ENCODE measurements at places on chromosomes 4 and X.

GRCh38 chr4:185657699-185658098 lies 122.4 kb upstream of the PDLIM3 start:
- no peak for DNase-seq

DNA sequence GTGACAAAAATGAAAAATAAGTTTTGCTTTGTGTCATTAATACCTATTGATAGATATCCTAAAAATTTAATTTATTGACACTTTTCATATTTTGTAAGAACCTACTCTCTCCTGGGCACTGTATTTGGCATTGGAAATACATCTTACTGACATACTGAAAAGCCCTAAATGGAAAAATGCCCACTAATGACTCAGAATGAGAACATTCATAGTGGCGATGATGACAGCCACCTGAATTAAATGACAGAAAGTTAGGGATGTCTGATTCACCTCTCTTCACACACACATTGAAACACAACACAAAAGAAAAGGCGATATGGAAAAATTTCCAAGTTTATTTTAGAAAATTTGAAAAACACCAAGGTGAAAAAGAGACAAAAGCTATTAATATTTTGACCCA lies 992.3 kb downstream of the STPG2 start:
- DNase-seq: no peak

DNA sequence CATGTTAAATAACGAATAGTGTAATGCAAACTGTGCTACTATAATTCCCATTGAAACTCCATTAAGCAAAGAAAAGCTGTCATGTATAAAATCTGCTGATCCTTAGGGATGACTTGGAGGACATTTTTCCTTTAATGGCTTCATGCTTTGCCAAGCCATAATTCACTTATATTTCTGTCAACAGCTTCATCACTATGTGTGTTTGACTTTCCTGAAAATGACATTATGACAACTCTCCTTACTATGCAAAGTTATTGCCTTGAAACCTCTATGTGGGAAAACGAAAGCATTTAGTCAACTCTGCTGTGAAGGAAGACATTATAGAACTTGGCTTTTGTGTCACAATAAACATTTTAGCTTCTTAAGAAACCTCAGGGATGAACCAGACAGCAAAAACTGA lies 210.5 kb downstream of the GRXCR1 start:
- no peak for DNase-seq

GRCh38 chr4:65019775-65020174 lies 610.5 kb upstream of the TECRL start:
- DNase-seq: no peak

GRCh38 chr4:153210727-153211126 lies 6.5 kb downstream of the TRIM2 start:
- DNase-seq: no peak

DNA sequence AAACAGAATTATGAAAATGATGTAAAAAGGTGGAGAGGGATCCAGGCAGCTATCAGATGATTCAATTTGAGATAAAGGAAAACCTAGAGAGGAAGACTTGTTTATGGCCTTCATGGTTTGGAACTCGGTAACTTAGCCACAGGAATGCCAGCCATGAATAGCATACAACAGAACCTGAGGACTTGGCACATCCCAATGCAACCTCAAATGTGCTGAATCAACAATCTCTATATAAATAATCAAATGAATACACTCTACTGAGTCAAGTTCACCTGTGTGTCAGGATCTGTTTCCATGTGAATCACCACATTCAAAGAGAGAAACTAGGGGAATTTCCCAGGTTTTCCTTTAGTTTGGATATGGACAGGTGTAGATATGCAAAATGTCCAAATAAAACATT lies 86.9 kb downstream of the MBNL3 start:
- peak; percentile 27 for DNase-seq

DNA sequence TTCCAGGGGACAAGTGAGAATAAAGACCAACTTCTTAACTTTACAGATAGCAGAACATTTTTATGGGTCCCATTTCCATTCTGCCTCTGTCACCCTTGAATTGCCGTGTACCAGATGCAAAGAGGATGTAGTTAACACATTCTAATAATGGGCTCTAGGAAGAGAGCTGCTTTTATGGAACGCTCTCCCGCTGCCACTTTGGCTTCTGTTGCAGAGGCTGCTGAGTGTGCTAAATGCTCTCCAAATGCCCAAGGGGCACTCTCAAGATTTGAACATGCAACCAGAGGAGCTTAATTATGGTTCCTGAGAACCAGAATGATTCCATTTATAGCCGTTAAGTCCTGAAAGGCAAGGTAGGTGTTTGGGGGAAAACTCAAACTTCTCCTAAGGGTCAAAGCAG lies 28.1 kb upstream of the GPC3 start:
- DNase-seq: no peak

DNA sequence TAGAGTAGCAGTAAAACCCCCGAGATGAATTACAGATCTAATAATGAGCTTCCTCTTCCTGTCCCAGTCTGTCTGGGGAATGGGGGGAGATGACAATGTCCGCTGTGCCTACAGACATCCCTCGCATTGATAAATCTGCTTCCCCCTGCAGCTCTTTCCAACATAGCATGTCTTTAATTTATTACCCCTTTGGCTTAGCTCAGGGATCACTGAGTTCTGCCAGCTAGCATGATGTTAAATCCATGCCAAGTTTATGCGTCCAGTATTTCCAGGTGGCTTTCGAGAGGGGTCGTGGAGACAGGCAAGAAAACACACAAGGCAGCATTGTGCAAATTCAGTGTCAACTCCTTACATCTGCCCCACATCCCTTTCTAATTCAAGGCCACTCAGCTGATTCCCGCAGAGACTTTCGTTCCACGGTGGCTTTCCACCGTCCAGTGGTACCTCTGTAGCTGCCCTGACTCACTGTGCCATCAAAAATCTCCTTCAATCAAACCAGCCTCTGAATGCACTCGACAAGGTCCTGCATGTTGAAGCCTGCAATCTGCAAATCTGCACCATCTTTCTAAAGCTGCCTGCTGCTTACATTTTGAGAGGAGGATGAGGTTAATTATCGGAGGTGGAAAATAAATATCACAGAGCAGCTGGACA lies 75.1 kb downstream of the MXRA5 start:
- no peak for DNase-seq

DNA sequence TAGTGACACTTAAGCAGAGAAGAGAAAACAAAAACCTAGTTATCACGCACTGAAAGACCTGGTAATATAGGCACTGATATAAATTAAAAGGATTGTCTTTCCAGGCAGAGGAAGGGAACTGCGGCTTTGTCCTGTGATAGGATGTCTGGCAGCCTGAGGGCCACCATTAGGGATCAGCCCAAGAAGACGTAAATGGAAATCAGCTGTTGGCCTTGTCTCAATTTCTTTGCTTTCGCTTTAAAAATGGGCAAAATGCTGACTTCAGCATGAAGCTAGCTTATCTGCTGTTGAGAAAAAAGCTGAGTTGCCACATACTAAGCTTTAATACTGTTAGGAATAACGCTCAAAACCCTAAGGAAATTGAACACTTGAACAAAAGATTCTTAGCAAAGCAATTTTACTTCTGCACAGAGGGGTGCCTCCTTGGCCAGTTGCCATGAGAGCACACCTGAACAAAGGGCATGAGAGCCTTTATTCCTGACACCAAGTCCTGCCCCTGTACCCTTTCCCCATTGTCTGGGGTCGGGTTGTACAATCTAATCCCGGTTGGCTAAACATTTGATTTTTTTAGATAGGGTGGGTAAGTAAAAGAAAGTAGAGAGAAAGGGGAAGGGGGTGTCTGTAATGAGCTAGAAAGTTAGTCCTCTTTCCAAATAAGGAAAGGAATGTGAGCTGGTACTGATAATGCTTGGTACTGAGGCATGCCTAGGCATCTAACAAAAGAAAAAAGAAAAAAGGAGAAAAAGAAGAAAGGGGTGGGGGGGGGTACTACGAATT lies 85.1 kb upstream of the UCP1 start:
- no peak for DNase-seq

- DNase-seq: no peak
These were observed 13.0 kb downstream of the DKC1 start for GRCh38 chrX:154775419-154776349.

DNA sequence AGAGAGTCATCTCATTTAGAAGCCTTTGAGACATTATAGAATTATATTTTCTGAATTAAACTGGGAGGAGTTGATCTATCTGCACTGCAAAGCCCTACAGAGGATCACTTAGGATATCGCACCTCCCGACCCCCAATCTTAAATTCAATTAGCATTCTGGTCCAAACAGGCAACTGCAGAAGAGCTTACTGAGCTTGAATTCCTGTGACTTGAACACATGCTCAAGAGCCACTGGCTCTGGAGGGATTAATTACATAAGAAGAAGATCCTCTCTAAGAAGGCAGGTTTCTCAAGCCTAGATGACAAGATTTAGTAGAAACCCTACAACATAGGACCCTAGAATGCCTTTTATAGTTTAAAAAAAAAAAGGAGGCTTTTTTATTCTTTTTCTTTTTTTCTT lies 548.9 kb downstream of the ARAP2 start:
- DNase-seq: no peak

DNA sequence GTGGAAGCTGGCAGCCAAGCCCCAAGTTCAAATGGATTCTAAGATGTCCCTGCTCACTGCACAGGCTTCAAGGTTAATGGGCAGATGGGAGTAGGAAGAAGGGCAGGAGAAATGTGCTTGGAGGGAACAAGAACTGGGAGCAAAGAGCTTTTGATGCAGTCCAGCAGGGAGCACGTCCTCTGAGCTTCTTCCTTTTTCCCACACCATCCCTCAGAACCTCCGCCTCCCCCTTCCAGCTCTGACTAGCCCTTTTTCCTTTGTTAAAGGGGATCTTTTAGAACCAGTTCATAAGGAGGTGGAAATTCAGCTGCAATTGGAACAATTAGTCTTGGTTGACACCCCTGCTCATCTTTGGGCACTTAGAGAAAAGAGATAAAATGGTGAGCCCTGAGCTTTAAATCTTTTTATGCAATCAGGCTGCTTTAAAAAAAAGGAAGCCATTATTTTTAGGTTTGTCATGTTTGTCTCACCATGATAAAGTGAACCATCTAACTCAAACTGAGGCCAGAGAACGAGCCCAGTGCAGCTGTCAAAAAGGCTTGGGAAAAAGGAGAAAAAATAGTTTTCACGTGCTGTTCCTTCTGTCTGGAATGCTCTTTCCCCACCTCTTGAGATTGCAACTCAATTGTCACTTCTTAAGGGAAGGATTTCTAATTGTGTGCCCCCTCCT lies 135.8 kb upstream of the IL1RAPL2 start:
- DNase-seq: no peak

- no peak for DNase-seq
These were observed 9.2 kb upstream of the UBE2D3 start for GRCh38 chr4:102836596-102836995.

GRCh38 chr4:21688596-21689265 lies 259.8 kb downstream of the KCNIP4 start:
- no peak for DNase-seq

- no peak for DNase-seq
These were observed 53.5 kb upstream of the SOD3 start for GRCh38 chr4:24741910-24742309.

DNA sequence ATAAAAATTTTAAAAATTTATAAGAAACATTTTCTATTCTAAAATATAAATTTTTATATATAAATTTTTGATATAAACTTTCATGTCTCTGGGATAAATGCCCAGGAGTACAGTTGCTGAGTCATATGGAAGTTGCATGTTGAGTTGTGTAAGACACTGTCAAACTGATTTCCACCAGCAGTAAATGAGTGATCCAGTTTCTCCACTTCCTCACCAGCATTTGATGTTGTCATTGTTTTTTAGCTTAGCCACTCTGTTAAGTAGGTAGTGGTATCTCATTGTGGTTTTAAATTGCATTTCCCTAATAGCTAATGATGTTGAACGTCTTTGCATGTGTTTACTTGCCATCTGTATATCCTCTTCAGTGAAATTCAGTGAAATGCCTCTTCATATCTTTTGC lies 66.5 kb downstream of the MAMLD1 start:
- DNase-seq: no peak

GRCh38 chr4:154364066-154364845 lies 127.3 kb downstream of the DCHS2 start:
- DNase-seq: no peak

DNA sequence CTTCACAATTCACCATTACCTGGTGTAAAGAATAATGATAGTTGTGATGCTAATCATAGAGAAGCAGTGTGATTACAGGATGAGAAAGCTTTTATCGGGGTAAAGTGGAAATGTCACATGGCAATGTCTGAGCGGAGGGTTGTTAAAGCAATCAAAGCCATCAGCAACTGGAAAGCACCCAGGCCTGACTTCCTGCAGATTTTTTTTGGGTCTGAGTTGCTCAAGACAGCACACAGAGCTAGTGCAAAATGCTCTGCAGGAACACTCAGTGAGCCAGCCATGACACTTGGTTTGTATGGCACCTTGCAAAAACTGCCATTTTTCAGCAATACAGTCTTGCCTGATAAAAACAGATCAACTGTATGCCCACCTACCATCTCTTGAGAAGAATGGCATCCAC lies 152.9 kb downstream of the COL4A6 start:
- no peak for DNase-seq

- no peak for DNase-seq
These were observed 7.1 kb upstream of the SCRG1 start for GRCh38 chr4:173405840-173406606.

DNA sequence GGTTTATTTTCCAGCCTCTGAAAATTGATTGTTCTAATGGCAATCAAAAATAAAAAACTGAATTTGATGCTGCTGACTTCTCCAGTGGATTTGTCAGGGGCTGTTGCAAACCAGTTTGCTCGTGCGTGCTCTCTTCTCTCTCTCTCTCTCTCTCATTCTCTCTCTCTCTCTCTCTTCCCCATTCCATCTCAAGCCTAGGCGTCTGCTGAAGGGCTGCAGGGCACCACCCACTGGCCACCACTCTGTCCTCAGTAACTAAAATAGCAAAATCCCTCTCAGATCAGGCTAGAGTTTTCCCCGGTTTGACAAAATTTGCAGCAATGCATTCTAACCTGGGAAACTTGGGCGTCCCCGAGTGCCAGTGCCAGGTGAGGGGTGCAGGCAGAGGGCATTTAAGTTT lies 19.4 kb downstream of the NKX6-1 start:
- DNase-seq: no peak

DNA sequence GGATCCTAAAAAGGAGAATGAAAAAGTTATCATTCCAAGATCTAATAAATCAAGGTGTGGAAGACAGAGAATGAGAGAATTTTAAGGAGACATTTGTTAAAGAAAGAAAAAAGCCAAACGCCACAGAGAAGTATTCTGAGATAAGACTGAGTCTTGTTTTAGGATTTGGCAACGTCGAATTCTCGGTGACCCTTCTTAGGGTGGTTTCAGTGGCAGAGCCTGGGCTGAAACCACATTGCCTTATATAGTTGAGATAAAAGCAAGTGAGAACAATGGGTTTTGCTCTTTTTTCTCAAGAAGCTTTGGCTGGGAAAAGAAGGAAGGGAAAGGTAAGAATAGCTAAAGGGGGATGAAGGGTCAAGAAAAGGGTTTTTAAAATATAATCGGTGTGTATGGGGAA lies 209.4 kb downstream of the VEGFC start:
- DNase-seq: no peak

GRCh38 chrX:136847874-136848273 lies 32.7 kb downstream of the RBMX start:
- no peak for DNase-seq

DNA sequence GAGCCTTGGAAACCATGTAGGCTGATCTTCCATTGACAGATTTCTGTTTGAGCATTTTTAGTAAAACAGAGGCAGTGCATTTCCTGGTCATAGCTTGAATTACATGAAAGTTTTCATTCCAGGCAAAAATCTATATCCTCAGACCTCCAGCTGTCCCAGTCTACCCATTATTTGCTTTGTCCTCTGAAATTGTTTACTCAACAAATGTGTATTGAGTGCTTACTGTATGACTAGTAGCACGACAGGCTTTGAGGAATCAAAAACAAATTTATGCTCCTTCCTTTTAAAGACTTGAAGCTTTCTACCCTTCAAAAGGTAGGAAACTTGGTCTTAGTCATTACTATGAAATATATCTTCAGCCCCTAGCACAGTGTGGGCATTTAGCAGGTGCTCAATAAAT lies 307.9 kb upstream of the IGFBP7 start:
- DNase-seq: no peak

All from LNCaP clone FGC (cell line).